ENCODE measurements at places on chromosomes 1 and 21.

DNA sequence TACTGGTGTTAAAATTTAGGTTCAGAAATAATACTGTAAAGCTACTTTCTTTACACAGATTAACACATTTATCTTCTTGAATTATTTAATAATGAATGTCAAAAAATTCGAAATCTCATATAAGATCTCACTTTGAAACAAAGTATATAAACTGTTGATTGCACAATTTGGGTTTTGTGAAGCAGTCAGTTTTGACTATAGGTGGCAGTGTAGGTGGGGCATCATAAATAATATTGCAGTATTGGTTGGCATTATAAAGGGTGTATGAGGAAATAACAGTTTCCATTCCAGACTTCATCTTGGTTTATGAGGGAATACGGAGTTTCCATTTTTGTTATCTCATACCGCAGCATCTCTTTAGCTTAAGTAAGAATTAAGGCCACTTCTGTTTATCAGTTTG is 49.9 kb downstream of the SUCO start:
- no peak for DNase-seq

GRCh38 chr1:160818207-160818937 is 22.4 kb downstream of the LY9 start:
- DNase-seq: no peak

GRCh38 chr1:147753081-147753480 is 7.3 kb downstream of the GJA5 start:
- no peak for DNase-seq

DNA sequence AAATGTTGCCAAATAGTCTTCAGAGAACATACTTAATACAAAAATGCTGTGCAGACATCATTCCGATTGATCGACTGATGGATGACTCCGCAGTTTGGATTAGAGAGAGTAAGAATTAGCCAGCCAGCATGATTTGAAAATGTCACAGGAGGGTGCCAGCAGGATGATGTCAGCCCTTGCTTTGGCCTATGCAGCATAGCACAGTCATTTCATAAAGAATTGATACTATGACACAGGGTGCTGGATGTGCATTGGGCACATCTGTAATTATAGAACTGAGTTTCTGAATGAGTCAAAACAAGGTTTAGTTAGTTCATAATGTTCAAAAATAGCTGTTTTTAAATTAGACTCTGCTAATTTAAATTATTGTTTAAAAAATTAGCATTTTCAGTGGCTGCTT is 21.6 kb upstream of the TRAF5 start:
- no peak for DNase-seq

GRCh38 chr1:53182111-53182593 is 14.5 kb upstream of the CPT2 start:
- DNase-seq: peak; percentile 74

GRCh38 chr1:206784471-206784903 is 12.2 kb upstream of the IL10 start:
- DNase-seq: no peak

GRCh38 chr1:56268519-56269140 is 310.7 kb downstream of the PLPP3 start:
- DNase-seq: no peak

All from SK-MEL-5 (cell line).